Caki2 (cell line): ENCODE measurements at places on chromosomes 4 and X. TPM values are rescaled to one million over a fixed set of nuclear protein-coding genes. Genes with fewer than 3 reads are reported as not detected.

Gene P2RY8
- not detected in 2 replicates for total RNA-seq

Gene AFP
- total RNA-seq, result 5.4 and 25.5 TPM in 2 replicates

Gene RBMXL3
- not detected in 2 replicates for total RNA-seq

Gene BST1
- total RNA-seq, result 0.41 and 1.0 TPM in 2 replicates

Gene TMSB15A
- not detected in 2 replicates for total RNA-seq

Gene GRIA3
- total RNA-seq, result not detected in 2 replicates

Gene SH2D1A
- not detected in 2 replicates for total RNA-seq

Gene GAGE12G
- total RNA-seq, result not detected in 2 replicates

Gene FRMD7
- total RNA-seq, result not detected in 2 replicates

Gene PABPC5
- total RNA-seq, result not detected in 2 replicates

Gene PARM1
- 0.10 and 1.4 TPM in 2 replicates for total RNA-seq

Gene RHOH
- 0.24 TPM in 1 of 2 replicates, not detected in the other for total RNA-seq

Gene ADH1B
- total RNA-seq, result not detected in 2 replicates

Gene CLCN5
- 0.34 and 3.9 TPM in 2 replicates for total RNA-seq

Gene ACE2
- total RNA-seq, result 0.06 TPM in 1 of 2 replicates, not detected in the other

Gene JADE3
- total RNA-seq, result 8.5 and 14.5 TPM in 2 replicates

Gene USP26
- not detected in 2 replicates for total RNA-seq

Gene TEX13C
- total RNA-seq, result not detected in 2 replicates

Gene PI4K2B
- 14.8 and 28.4 TPM in 2 replicates for total RNA-seq

Gene SRPX
- 7.1 and 22.4 TPM in 2 replicates for total RNA-seq

Gene FGA
- total RNA-seq, result not detected in 2 replicates

Gene SPANXA2
- total RNA-seq, result not detected in 2 replicates

Gene GYPA
- total RNA-seq, result not detected in 2 replicates

Gene PASD1
- total RNA-seq, result not detected in 2 replicates

Gene POU3F4
- not detected in 2 replicates for total RNA-seq

Gene PITX2
- 0.14 TPM in 1 of 2 replicates, not detected in the other for total RNA-seq

Gene RS1
- not detected in 2 replicates for total RNA-seq

Gene MAB21L2
- total RNA-seq, result not detected in 2 replicates

Gene TMEM31
- total RNA-seq, result not detected in 2 replicates

Gene TBC1D9
- 12.9 and 22.4 TPM in 2 replicates for total RNA-seq

Gene RXFP1
- not detected in 2 replicates for total RNA-seq

Gene CXCL5
- 0.67 and 2.7 TPM in 2 replicates for total RNA-seq

Gene NMU
- 0.84 and 5.0 TPM in 2 replicates for total RNA-seq

Gene TMEM47
- total RNA-seq, result 0.51 and 0.52 TPM in 2 replicates

Gene PNMA6A
- 6.1 and 11.8 TPM in 2 replicates for total RNA-seq
